ENCODE measurements at places on chromosomes 3 and 15.

- DNase-seq = no peak
Measured at GRCh38 chr3:105996781-105997180, 128.0 kb upstream of the CBLB start.

GRCh38 chr15:94305133-94305532 lies 73.8 kb downstream of the MCTP2 start:
- peak; percentile 41 for DNase-seq

DNA sequence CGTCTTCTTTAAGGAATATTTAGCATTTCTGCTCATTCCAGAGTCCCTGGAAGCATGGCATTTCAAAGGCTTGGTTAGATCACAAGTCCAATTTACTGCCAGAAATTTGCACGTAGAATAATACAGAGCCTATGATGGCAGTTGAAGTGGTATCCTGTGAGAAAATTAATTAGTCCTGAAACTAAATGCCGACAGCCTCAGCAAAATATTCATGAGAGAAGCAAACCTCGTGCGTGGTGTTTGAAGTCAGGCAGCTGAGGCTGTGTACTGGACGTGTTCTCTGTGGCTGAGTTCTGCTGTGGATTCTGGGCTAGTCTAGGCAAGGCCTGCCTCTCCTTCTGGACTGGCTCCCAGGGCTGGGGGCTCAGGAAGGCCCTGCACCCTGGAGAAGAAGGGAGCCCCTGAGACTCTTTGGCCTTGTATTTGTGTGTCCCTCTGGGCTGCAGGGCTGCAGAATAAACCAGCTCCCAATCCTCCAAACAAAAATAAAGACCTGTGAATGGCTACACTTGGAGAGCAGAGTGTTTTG lies 106.6 kb downstream of the APBA2 start:
- no peak for DNase-seq

GRCh38 chr15:32152574-32152973 lies 122.3 kb downstream of the CHRNA7 start:
- DNase-seq = no peak

GRCh38 chr3:179175358-179175757 lies 27.2 kb downstream of the PIK3CA start:
- no peak for DNase-seq

DNA sequence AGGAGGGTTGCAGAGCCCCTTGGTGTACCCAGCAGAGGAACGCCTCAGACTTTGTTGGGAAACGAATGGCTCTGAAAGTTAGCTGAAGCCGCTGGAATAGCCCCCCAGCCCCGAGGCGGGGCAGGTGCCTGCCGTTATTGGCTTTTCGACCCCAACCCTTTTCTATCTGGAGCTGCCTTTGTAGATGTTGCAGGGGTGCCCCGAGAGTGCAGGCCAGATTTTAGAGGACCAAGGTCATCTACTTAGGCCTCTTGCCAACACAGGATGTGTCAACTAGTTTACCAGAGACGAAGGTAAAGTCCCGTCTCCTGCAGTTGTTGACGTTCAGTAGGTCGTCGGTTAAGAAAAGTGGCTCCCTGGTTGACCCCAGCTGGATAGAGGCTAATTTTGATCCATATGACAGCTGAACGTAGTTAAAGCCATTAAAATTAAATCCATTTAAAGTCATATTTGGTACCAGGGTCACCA lies 579 bp upstream of the UBE3A start:
- DNase-seq = no peak

DNA sequence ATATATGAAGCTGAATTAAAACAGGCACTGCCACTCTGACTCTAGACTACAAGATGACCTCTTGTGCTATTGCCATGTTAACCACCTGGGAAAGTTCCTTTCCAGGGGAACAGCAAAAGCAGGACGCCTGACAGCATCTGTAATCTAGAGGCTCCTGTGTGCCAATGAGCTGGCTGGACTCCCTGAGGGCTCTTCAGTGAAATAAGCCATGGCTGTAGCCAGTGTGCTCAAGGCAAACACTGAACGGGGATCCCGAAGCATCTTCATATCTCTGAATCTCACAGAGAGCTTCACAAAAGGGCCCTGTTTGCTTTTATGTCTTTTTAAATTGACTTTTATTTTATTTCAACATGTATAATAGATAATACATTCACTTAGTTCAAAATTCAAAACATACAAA lies 57.2 kb downstream of the BFSP2 start:
- no peak for DNase-seq

GRCh38 chr3:12060139-12060845 lies 56.1 kb downstream of the SYN2 start:
- no peak for DNase-seq

GRCh38 chr3:151684094-151684493 lies 49.6 kb upstream of the AADACL2 start:
- DNase-seq = no peak
